ENCODE measurements at places on chromosomes 3 and 15.

DNA sequence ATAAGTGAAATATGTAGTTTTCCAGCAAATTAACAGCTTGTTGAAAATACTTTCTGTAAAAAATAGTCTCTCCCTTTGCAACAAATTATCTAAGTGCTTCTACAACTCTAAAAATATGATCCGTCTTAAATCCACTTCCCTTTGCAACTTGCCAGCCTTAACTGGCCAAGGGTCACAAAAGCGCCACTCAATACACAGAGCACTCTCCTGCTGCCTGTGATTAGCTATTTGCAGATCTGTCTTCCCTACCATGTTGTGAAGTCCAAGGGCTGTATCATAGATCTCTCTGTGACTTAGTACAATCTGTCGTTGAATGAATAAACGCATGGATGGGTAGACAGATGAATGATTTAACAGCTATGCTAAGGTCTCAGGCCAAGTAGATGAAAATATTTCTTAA, 76.2 kb downstream of the ITGB5 start:
- no peak for DNase-seq

- DNase-seq: no peak
Observed at GRCh38 chr3:171788546-171789351, 21.5 kb downstream of the PLD1 start.

GRCh38 chr3:76051145-76051544, 265.8 kb upstream of the ZNF717 start:
- DNase-seq: no peak

DNA sequence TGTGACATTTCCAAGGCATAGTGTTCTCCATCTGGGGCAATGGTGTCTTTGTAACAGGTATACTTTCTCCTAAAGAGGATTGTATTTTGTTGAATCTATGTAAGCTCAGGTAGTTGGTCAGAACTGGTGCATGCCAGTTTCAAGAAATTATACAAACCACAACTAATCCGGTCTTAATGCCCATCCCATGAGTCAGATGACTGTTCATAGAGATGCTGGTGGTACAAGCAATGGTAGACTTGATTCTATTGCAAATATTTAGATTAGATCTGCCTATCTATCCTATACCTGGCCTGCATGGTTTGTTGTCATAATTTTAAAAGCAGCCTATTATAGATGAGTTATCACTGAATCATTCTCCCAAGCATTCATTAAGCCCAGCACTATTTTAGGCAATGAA, 43.5 kb downstream of the ATP13A5 start:
- DNase-seq: no peak

DNA sequence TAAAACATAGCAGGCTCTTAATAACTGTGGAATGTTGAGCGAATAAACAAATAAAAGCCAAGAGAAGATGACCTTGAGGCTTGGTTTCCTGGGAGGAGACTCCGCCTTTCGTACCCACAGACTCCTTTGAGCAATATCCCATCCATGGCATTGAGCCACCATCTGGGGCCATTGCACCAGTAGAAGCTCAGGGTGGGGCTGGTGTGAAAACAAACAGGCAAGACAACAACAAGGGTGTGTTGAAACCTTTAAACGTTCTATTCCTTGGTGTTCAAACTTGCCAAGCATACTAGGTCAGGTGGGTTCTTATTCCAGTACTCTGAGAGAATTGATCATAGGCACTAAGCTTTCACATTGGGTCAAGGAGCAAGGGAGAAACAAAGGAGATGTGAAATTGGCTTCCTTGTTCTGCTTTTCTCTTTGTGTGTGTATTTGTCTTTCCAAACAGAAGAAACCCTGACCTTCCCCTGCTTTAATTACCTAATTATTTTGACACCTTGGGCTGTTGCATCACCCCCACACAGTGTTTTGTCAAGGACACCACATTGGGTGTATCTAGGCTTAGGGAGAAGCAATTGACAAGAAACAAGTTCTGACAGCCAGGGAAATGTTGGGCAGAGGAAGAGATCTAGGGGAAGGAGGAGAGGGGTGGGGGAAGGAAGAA, 105.1 kb upstream of the BCL6 start:
- no peak for DNase-seq

- no peak for DNase-seq
Observed at GRCh38 chr3:62187022-62187431, 186.3 kb downstream of the FEZF2 start.

GRCh38 chr3:179072100-179072438, 460 bp upstream of the ZMAT3 start:
- peak; percentile 57 for DNase-seq

- DNase-seq: no peak
Observed at GRCh38 chr3:135581806-135582205, 383.7 kb upstream of the PPP2R3A start.

DNA sequence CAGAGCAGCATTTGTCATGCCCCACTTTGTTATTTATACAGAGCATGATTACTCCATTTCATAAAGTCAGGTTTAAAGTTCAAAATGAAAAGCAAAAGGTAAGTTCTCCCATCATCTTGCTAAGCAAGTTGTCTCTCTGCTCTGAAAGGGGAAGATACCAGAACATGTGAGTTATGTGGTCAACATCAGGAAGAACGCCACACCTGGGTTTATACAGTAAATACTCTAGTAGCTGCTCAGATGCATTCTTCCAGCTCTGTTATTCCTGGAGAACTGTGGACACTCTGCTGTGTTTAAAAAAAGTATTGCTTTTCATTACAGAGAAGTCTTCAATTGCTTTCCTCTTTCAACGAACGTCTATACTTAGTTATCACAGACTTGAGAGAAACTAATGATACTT, 145.7 kb downstream of the PLCL2 start:
- DNase-seq: no peak

DNA sequence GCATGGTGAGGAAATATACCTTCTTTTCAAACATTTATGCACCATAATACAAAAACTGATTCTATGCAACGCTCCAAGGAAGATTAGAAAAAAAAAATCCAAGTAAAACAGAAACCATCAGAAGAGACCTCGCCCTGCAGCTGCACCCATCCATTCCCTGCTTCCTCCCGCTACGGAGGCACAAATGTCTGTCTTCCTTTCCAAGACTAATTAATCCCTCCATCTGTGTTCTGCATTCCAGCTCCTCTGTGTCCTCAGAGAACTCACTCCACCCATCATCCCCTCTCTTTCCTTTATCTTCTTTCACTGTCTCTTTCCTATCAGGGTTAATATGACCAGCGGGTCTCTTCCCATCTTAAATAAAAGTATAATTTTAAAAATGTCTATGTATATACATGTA, 196.1 kb downstream of the ADAMTSL3 start:
- no peak for DNase-seq

DNA sequence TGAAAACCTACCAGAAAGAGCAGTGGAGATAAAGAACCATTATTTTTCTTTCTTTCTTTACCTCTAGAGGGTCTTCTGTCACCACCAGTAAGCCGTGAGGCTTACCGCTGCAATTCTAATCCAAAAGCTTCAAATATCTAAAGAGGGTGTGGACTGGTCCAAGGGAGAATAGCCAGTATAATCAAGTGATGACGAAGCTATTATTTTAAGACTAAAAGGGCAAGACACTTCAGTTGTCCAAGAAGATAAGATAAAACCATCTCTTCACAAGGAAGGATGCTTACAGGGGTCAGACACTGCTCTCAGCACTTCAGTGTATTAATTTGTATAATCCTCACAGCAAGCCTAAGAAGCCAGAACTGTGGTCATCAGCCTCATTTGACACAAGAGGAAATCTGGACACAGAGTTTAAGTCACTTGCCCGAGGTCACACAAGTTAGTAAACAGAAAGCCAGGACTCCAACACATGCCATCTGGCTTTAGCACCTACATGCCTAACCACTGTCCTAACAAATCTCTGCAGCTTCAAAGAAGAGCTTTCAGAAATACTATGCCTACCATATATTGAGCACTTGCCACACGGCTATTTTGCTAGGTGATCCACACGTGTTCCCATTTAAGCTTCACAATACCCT, 14.6 kb downstream of the HDC start:
- no peak for DNase-seq

DNA sequence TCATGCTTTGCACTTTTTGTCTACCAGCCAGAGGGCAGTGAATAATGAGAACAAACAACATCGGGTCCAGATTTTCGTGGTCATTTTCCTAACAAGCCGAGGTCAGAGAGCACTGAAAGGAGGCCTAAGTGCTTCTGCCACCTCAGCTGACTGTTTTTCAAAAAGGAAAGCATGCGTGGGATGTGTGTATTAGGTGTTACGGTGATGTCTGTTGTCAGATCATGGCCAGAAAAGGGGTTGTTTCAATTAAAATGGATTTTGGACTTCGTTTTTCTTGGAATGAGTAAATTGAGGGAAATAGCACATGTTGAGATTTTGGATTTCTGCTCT, 99.5 kb downstream of the APBA2 start:
- no peak for DNase-seq

GRCh38 chr3:139935016-139935865, at the start of gene CLSTN2:
TSS of gene CLSTN2 (plus strand) at chr3:139935185.
- no peak for DNase-seq

DNA sequence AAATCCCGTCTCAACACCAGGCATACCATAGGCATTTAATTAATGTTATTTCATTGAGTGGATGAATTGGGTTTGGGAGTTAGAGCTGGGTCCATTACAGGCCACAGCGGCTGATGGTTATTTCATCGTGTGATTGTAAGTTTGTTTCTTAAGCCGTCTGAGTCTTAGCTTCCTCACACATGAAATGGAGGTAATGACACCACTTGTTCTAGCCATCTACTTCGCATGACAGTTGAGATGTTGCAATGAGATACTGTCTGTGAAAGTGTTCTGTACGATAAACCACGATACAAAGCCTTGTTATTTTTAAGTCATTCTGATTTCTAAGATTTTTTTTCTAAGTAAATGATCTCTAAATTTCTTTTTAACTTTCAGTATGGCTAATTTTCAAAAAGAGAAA, 8.6 kb upstream of the TP63 start:
- no peak for DNase-seq

GRCh38 chr3:115708540-115708939, 85.2 kb downstream of the GAP43 start:
- no peak for DNase-seq

- DNase-seq: no peak
Observed at GRCh38 chr15:91376038-91376437, 276.0 kb downstream of the SV2B start.

DNA sequence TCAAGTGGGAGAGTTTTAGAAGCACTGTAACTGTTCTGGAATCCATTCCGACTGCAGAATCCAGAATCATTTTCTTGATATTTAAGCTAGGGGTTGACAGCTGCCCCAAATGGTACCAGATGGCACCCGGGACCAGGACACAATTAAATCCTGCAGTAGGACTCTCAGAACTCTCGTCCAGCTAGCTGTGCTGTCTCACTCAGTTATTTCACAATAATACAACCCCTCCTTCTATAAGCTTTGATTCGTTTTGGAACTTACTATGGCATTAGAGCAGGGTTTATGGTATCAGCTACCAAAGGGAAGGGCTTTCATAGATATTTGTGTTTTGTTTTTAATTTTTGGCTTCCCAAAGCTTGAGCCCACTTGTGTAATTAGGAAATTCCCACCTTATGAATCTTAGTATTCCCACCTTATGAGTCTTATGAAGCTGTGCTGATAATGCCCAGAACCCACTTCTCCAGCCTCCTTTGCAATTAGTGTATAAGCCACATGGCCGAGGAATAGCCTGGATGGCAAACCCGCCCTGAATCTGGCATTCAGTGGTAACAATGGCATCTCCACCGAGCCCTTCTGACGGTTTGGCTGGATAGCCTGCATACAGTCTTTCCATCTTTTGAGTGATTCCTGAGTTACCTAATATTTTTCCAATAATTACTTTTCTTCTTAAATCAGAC, 120.1 kb downstream of the UACA start:
- DNase-seq: no peak

- no peak for DNase-seq
Observed at GRCh38 chr3:194983121-194983520, 287.8 kb downstream of the XXYLT1 start.

DNA sequence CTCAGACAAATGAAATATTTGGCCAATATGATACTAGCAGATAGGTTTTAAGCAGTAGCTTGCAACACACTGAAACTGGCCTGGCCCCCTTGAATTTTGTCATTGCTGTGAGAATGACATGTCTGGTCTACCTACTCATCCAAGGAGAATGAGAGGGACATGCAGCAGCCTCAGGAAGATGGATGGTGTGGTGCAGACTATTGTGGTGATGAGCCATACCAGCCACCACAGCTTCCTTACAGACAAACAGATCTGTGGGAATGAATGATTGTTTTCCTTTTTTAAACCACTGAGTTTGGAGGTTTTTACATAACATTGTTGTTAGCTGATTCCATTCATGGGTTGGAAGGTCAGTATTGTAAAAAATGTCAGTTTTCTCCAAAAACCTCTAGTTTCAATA, 133.7 kb upstream of the POU1F1 start:
- DNase-seq: no peak

GRCh38 chr15:33051528-33051927, 143.0 kb downstream of the FMN1 start:
- DNase-seq: no peak

DNA sequence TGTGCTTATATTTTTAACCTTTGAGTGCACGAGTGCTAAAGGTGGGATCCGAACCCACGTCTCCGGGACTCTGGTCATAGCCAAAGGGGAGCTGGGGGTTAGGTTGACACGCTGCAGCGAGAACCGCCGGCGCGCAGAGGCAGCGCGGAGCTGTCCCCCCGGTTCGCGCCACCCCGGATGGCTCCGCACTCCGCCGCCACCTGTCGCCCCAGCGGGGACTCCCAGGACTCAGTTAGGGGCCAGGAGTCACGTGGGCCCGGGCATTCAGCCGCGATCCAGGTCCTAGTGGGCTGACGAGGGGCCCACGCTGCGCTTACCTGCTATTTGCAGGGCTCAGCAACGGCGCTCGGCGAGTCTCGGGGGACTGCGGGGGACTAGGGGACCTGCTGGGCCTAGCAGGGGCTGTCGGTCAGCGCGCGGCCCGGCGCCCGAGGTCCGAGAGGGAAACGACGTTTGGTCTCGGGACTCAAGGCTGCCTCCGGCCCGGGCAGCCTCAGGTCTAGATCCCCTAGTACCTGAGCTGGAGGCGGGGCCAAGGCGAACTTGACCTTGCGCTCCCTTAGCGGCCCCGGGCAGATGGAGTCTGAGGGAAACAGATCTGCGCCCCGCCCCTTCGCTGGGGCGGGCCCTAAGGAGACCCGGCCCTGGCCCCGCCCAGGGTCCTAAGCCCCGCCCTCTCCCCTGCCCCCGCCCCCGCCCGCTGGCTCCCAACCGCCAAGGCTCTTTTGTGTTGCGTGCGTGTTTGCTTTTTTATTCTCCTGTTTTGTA, at the start of gene NMNAT3:
TSS of gene NMNAT3 (minus strand) at position 585 of the 768 bp plus-strand sequence. CDS start 50,248 bp downstream, outside the sequence.
- DNase-seq: peak; percentile 74

GRCh38 chr3:29186982-29187725, 93.7 kb upstream of the RBMS3 start:
- DNase-seq: no peak

DNA sequence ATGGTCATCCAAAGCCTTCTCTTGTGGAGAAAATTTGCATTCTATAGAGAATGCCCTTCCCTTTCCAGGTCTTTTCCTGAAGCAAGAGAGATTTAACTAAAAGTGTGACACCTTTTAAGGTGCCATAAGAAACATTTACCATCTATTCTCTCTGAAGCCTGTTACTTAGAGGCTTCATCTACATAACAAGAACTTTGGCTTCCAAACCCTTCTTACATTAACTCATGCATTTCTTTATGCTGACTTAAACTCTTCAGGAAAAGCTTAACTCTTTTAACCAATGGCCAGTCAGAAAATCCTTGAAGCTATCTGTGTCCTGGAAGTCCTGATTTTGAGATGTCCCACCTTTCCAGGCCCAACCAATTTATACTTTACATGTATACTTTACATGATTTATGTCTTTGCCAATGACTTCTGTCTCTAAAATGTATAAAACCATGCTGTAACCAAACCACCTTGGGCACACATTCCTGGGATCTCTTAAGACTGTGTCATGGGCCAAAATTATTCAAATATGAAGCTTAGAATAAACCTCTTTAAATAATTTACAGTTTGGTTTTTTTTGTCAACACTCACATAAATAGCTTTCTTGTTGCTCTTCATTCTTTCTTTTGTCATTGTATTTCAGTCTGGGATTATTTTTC, 472.6 kb upstream of the NECTIN3 start:
- DNase-seq: no peak

Data from activated CD4-positive, alpha-beta T cell treated with anti-CD3 and anti-CD28 coated beads, Interleukin-2, amount 50 U/mL, for 4 hours (primary cell).